Thymus (tissue), 14 donors: ENCODE measurements at places on chromosomes 2 and 18. TPM values are rescaled to one million over a fixed set of nuclear protein-coding genes. Genes with fewer than 3 reads are reported as not detected.

DNA sequence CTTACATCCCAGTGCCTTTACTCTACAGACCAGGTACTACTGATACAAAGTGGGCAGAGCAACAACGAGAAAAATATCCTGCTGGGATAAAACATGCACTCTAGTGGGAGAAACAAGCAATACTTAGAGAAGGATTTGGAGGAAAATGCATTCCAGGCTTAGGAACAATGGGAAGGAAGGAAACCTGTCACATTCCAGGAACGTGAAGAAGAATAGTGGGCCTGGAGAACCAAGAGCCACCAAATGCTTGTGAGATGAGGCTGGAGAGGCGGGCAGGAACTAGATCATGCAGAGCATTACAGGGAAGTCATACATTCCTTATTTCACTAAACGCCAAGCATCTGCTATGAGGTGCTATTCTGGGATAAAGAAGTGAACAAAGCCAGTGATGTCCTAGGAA lies 342.3 kb downstream of the DCC start:
- no peak overlapping the region for H3K27ac ChIP-seq
- DNase-seq, result no peak
- no peaks in the 10 kb centered on the region for H3K36me3 ChIP-seq
- no peak overlapping the region for H3K4me3 ChIP-seq
- H3K4me1 ChIP-seq, result no peaks in the 10 kb centered on the region
- H3K27me3 ChIP-seq, result no peaks in the 10 kb centered on the region

GRCh38 chr2:121017396-121017795 lies 267.6 kb downstream of the TFCP2L1 start:
- H3K4me1 ChIP-seq, result no peaks in the 10 kb centered on the region
- no peak overlapping the region for H3K27ac ChIP-seq
- no peaks in the 10 kb centered on the region for H3K36me3 ChIP-seq
- no peak for DNase-seq
- peaks cover 3% of the 10 kb centered on the region for H3K27me3 ChIP-seq

GRCh38 chr18:25360301-25360899 lies 8.4 kb upstream of the ZNF521 start:
- H3K4me1 ChIP-seq, result no peaks in the 10 kb centered on the region
- DNase-seq, result no peak
- no peaks in the 10 kb centered on the region for H3K27me3 ChIP-seq
- no peak overlapping the region for H3K4me3 ChIP-seq

GRCh38 chr2:231709636-231709980 lies 1.3 kb downstream of the PTMA start:
- H3K27ac ChIP-seq, result peak overlapping the region; percentile 84
- H3K4me1 ChIP-seq, result peaks cover 19% of the 10 kb centered on the region
- peaks cover 26% of the 10 kb centered on the region for H3K36me3 ChIP-seq
- no peak for DNase-seq

- H3K27ac ChIP-seq, result no peak overlapping the region
- DNase-seq, result no peak
- H3K4me3 ChIP-seq, result no peak overlapping the region
Measured at GRCh38 chr2:136909777-136910176, 144.4 kb downstream of the THSD7B start.

DNA sequence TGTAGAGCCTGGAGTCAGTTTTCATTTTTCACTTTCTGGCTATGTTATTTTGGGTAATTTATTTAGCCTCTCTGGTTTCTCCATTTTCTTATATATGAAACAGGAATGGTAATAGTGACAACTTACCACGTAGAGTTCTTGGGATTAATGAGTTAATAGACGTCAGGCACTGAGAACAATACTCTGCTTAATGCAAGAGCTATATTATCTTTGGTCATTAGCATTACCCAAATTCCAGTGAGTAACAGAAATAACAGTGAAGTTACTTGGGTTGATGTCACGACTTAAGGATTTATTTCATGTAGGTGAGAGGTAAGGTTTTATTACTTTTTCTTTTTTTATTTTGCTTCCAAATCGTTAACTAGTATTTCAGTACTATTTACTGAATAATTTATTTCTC lies 601.0 kb upstream of the GCFC2 start:
- H3K4me3 ChIP-seq, result no peak overlapping the region
- H3K4me1 ChIP-seq, result no peaks in the 10 kb centered on the region
- no peak overlapping the region for H3K27ac ChIP-seq
- no peaks in the 10 kb centered on the region for H3K36me3 ChIP-seq
- no peaks in the 10 kb centered on the region for H3K27me3 ChIP-seq

DNA sequence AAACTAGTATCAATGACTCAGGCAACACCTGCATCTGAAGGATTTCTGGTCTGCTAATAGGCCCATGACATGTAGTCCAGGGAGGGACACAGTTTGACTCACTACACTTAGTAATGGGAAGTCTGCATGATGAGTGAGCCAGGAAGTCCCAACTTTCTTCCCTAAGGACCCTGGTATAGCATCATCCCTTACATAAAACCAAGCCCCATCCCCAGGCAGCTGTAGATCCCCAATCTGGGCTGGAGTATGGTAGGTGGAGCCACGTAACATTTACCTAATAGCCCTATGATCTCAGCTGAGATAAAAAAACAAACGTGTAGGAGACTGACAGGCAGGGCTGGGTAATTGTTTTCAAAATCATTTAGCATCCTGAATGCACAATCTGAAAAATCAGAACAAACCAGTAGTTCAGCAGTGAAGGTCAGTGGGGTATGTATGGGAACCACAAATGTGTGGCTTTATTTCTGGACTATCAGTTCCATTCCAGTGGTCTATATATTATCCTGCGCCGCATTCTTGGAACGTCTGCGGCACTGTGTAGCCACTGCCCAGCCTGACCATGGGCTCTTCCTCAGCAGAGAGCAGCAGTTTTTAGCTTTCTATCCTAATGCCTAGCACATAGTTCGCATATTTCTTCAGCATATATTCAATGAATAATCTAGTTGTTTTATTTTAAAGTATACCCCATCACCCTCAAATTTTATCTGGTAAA lies 33.5 kb downstream of the EPB41L3 start:
- H3K27ac ChIP-seq, result no peak overlapping the region
- no peaks in the 10 kb centered on the region for H3K4me1 ChIP-seq
- no peak for DNase-seq
- no peak overlapping the region for H3K4me3 ChIP-seq
- H3K36me3 ChIP-seq, result no peaks in the 10 kb centered on the region

DNA sequence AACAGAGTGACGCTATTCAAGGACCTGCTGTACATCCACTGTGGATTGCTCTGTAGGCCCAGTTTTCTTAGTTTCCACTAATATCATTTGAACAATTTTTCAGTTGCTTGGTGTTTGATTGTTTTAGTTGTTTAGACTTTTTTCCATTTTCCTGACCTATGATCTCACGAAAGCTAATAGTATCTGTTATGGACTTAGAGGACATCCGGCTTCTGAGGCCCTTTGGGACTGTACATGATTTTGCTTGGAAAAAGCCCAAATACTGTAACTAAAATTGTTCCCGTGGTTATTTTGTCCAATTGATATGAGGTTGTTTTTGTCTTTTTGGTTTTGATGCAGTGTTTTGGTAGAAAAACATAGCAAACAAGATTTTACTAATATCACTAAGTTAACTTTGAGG lies 174.6 kb downstream of the PLCL1 start:
- H3K27ac ChIP-seq, result no peak overlapping the region
- H3K36me3 ChIP-seq, result no peaks in the 10 kb centered on the region
- H3K27me3 ChIP-seq, result no peaks in the 10 kb centered on the region
- no peak overlapping the region for H3K4me3 ChIP-seq

DNA sequence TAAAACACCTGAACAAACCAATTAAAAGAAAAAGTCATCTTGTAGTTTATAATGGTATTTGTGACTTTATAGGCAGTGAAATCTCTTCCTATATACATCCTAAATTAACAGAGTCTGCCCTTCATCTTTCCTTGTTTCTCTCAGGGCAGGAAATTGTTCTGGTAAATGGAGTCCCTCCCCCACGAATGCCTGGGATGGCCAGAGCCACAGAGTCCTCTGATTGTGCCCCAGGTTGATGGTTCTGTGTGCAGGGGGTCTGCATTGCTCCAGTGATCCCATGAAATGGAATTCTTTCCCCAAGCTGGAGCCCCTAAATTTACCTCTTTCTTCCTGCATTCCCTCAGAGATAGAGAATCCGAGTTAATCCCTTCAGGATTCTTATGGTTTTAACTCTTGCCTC lies 155.5 kb downstream of the MTX2 start:
- no peak overlapping the region for H3K4me3 ChIP-seq
- H3K27me3 ChIP-seq, result no peaks in the 10 kb centered on the region
- no peak for DNase-seq
- H3K36me3 ChIP-seq, result no peaks in the 10 kb centered on the region
- H3K4me1 ChIP-seq, result no peaks in the 10 kb centered on the region
- H3K27ac ChIP-seq, result no peak overlapping the region

- H3K4me3 ChIP-seq, result no peak overlapping the region
- no peak overlapping the region for H3K27ac ChIP-seq
- peaks cover 20% of the 10 kb centered on the region for H3K27me3 ChIP-seq
- no peak for DNase-seq
Measured at GRCh38 chr18:34159691-34160185, 65.0 kb downstream of the NOL4 start.

GRCh38 chr2:60529785-60530627 lies 23.4 kb downstream of the BCL11A start:
- H3K27me3 ChIP-seq, result no peaks in the 10 kb centered on the region
- H3K27ac ChIP-seq, result no peak overlapping the region
- peaks cover 24% of the 10 kb centered on the region for H3K36me3 ChIP-seq
- no peak for DNase-seq

DNA sequence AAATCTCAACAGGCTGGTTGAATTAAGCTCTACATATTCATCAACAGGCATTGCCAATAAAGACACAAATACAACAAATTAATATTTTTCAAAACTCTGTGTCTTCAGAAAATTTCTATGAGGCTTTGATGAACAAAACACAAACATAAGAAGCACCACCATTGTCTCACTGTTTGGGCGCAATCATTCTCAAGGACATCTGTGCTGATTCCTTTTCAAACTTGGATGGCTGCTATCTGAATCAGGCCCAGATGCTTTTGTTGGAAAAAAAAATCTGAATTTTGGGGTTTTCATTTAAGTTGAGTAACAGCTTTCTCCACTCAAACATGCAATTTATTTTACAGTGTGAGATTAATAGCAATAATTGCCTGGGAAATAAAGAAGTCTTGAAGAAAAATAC lies 173.8 kb downstream of the NRXN1 start:
- H3K36me3 ChIP-seq, result no peaks in the 10 kb centered on the region
- no peak overlapping the region for H3K27ac ChIP-seq
- no peaks in the 10 kb centered on the region for H3K4me1 ChIP-seq
- H3K27me3 ChIP-seq, result no peaks in the 10 kb centered on the region
- no peak for DNase-seq

- H3K36me3 ChIP-seq, result no peaks in the 10 kb centered on the region
- H3K27me3 ChIP-seq, result no peaks in the 10 kb centered on the region
- H3K4me1 ChIP-seq, result no peaks in the 10 kb centered on the region
- no peak overlapping the region for H3K27ac ChIP-seq
- H3K4me3 ChIP-seq, result no peak overlapping the region
Measured at GRCh38 chr2:124834331-124834730, 809.2 kb downstream of the CNTNAP5 start.

- DNase-seq, result peak; percentile 67
- H3K4me3 ChIP-seq, result no peak overlapping the region
- no peak overlapping the region for H3K27ac ChIP-seq
Measured at GRCh38 chr18:56709463-56709862, 58.3 kb downstream of the WDR7 start.

DNA sequence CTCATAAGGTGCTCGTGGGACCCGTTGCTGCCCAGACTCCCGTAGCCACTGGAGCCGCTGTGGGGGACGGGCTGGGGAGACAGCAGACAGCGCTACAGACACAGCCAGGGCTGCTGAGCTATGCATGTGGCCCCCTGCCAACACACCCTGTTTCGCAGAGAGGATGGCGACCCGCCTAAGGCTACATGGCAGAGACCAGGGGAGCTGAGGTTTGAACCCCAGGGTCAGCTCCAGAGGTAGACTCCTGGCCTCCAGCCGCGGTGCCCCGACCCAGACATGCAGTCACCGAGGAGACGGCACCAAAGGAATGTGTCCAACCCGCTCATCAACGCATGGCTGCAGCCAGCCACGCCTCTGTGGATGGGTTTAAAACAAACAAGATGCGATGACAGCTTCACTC lies 21.0 kb upstream of the HES6 start:
- no peaks in the 10 kb centered on the region for H3K4me1 ChIP-seq
- peaks cover 42% of the 10 kb centered on the region for H3K36me3 ChIP-seq

DNA sequence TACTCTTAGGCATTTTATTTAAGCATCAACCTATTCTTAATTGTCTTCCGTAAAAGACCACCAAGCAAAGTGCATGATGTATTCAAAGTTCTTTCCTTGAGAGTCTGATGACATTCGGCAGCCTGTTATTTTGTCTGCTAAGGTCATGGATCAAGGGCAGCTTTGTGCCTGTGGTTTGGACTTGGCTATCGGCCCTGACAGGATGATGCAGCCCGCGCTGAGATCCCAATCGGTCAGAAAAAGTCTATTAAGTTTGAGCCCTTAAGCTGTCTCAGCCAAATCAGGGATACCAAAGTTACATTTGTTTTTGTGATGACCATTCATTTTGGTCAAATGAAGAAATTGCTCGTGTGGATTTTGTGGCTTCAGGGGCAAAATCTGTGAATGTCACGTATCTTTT lies 718.9 kb upstream of the FANCL start:
- H3K27me3 ChIP-seq, result no peaks in the 10 kb centered on the region
- H3K27ac ChIP-seq, result no peak overlapping the region
- no peaks in the 10 kb centered on the region for H3K4me1 ChIP-seq

The ROCK2 gene
- 12.7 TPM for total RNA-seq

The ME2 gene
- total RNA-seq, result 65.9 TPM

The ZNF396 gene
- total RNA-seq, result 1.7 TPM

The CYTIP gene
- 71.6 TPM for total RNA-seq

The PROC gene
- 0.71 TPM for total RNA-seq

The TCF7L1 gene
- total RNA-seq, result 0.90 TPM
